Head of caudate nucleus (tissue), 42 donors: ENCODE measurements at places on chromosomes 1 and 21.

DNA sequence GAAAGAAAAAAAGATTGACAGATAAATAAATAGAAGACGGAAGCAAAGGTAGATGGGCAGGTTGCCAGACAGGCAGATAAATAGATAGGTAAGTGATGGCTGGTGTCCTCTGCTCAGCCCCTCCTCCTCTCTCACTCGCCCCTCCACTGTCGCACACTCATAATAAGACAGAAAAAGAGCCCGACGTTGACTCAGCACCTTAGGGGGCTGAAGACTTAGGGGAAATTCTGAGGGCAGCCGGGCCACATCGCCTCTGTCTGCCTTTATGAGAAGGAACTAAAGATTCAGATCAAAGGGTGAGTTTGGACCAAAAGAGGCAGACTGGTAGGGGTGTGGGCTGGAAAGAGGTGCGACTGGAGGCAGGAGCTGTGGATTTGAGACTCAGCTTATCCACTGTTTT lies 158.1 kb upstream of the IGSF21 start:
- no peak for DNase-seq

- no peak for DNase-seq
These were observed 324.3 kb downstream of the TGFB2 start for GRCh38 chr1:218669431-218669830.

- DNase-seq: no peak
These were observed 9.0 kb downstream of the COX20 start for GRCh38 chr1:244844155-244845121.

DNA sequence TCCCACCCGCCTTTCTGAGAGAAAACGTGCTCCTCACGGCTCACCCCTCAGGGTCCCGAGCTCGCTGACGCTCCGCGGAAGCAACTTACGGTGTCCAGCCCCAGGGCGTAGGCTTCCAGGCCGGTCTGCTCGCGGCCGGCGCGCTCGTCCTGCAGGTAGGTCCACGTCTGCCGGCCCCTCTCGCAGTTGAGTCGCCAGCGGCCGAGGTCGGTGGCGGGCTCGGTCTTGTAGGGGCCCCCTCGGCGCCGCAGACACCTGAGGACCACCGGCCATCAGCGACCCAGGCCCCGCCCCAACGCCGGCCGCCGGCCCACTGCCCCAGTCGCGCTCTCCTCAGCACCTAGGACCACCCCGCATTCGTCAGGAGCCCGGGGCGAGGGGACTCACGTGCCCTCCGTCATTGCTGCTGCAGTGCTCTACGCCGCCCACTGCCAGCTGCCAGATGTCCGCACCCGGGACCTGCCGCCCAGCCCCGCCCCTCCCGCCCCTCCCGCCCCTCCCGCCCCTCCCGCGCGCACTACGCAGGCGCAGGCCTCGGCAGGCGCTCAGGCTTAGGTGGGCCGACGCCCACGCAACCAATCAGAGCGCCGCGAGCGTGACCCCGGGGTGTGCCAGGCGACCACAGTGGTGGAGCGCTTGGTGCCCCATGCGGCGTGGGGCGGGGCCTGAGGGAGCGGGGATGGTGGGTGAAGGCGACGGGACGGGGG lies at the start of gene LSS:
LSS (minus strand) TSS at position 430 of the 707 bp plus-strand sequence; CDS start at position 401, 29 bp downstream.
- peak; percentile 99 for DNase-seq
